Prostate gland (tissue), 2 donors: ENCODE measurements at places on chromosomes 12 and 14. TPM values are rescaled to one million over a fixed set of nuclear protein-coding genes. Genes with fewer than 3 reads are reported as not detected.
A peak's percentile ranks its signal among the peaks of the same experiment; 100 is the strongest.

- H3K27me3 ChIP-seq: no peaks in the 10 kb centered on the region
- DNase-seq: no peak
- no peak overlapping the region for H3K4me3 ChIP-seq
- H3K27ac ChIP-seq: no peak overlapping the region
- no peaks in the 10 kb centered on the region for H3K36me3 ChIP-seq
- no peaks in the 10 kb centered on the region for H3K4me1 ChIP-seq
Observed at GRCh38 chr12:79573820-79574219, 116.9 kb downstream of the PAWR start.

GRCh38 chr12:123105211-123105826 is 45.6 kb downstream of the PITPNM2 start:
- no peak for DNase-seq
- H3K36me3 ChIP-seq: no peaks in the 10 kb centered on the region
- no peaks in the 10 kb centered on the region for H3K27me3 ChIP-seq

GRCh38 chr12:83082690-83083276 is 396.1 kb downstream of the TMTC2 start:
- no peak overlapping the region for H3K27ac ChIP-seq
- no peak overlapping the region for H3K4me3 ChIP-seq
- H3K27me3 ChIP-seq: no peaks in the 10 kb centered on the region
- no peaks in the 10 kb centered on the region for H3K36me3 ChIP-seq
- no peaks in the 10 kb centered on the region for H3K4me1 ChIP-seq
- no peak for DNase-seq

DNA sequence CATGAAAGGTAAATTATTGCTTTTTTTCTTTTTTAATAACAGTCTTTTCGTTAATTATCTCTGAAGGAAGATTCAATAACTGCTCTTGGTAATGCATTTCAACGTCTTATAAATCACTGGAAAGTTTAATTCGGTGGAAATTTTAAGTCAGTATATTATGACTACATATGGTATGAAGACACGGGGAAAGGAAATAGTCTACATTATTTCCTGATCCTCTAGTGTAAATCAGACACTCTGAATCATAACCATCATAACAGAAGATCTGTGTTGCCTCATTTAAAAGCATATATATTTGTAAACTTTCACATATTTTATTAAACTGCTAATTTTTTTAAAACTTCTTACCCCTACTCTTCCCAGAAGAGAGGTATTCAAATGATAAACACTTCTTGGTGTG is 53.7 kb downstream of the EFCAB11 start:
- DNase-seq: no peak
- no peaks in the 10 kb centered on the region for H3K27me3 ChIP-seq
- no peak overlapping the region for H3K27ac ChIP-seq
- no peaks in the 10 kb centered on the region for H3K4me1 ChIP-seq

GRCh38 chr12:14048941-14049545 is 67.6 kb upstream of the GRIN2B start:
- no peaks in the 10 kb centered on the region for H3K27me3 ChIP-seq
- no peaks in the 10 kb centered on the region for H3K36me3 ChIP-seq
- H3K27ac ChIP-seq: no peak overlapping the region
- DNase-seq: no peak

DNA sequence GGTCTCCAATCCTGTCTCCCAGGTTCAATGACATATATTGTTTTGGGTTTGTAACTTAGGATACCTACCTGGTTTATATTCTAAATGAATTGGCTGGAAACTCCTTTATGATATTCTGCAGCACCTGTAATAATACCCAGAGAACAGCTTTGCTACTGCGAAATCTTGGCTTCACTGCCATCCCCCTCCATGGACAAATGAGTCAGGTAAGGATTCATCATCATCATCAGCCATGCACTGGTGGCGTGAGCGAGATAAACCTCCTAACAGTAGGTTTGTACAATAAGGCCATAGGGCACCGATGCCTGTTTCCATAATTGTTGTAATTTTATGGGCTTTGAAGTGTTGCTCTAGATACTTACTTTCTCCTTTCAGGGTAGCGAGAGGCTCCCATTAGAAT is 10.7 kb downstream of the DDX47 start:
- peaks cover 16% of the 10 kb centered on the region for H3K36me3 ChIP-seq
- H3K4me3 ChIP-seq: no peak overlapping the region
- no peak for DNase-seq
- no peak overlapping the region for H3K27ac ChIP-seq
- H3K4me1 ChIP-seq: peaks cover 5% of the 10 kb centered on the region
- no peaks in the 10 kb centered on the region for H3K27me3 ChIP-seq

GRCh38 chr12:75720812-75721641 is 209.6 kb upstream of the KRR1 start:
- no peak overlapping the region for H3K4me3 ChIP-seq
- H3K27me3 ChIP-seq: no peaks in the 10 kb centered on the region
- no peaks in the 10 kb centered on the region for H3K36me3 ChIP-seq
- DNase-seq: peak; percentile 74
- H3K27ac ChIP-seq: no peak overlapping the region
- H3K4me1 ChIP-seq: peaks cover 7% of the 10 kb centered on the region

GRCh38 chr14:64549016-64549415 is 745 bp upstream of the PPP1R36 start:
- H3K4me1 ChIP-seq: no peaks in the 10 kb centered on the region
- H3K36me3 ChIP-seq: no peaks in the 10 kb centered on the region
- H3K4me3 ChIP-seq: no peak overlapping the region
- DNase-seq: no peak

- no peaks in the 10 kb centered on the region for H3K27me3 ChIP-seq
- no peak overlapping the region for H3K4me3 ChIP-seq
- peaks cover 11% of the 10 kb centered on the region for H3K4me1 ChIP-seq
- DNase-seq: no peak
Observed at GRCh38 chr12:109157986-109158385, 41.6 kb downstream of the ACACB start.

The CCDC60 gene
- total RNA-seq: 4.3 TPM

The ANKS1B gene
- total RNA-seq: 17.4 TPM
